ENCODE measurements at places on chromosomes 11 and 22. TPM values are rescaled to one million over a fixed set of nuclear protein-coding genes. Genes with fewer than 3 reads are reported as not detected.

The MAPK12 gene
- total RNA-seq = 28.7 TPM

The BLID gene
- total RNA-seq = 4.1 TPM

The BCO2 gene
- not detected for total RNA-seq

The PDGFD gene
- 1.3 TPM for total RNA-seq

The RIMBP3B gene
- total RNA-seq = not detected

The DDTL gene
- not detected for total RNA-seq

The OR52I2 gene
- total RNA-seq = not detected

The MMP12 gene
- 0.76 TPM for total RNA-seq

The SOX10 gene
- not detected for total RNA-seq

The KLHL35 gene
- total RNA-seq = 13.0 TPM

The LDHAL6A gene
- not detected for total RNA-seq

The PHLDA2 gene
- total RNA-seq = 16.8 TPM

The ELF5 gene
- total RNA-seq = not detected

The OLFML1 gene
- not detected for total RNA-seq

The DRICH1 gene
- not detected for total RNA-seq

Measured in GM23248 (cell line).